Activated CD8-positive, alpha-beta memory T cell treated with anti-CD3 and anti-CD28 coated beads for 1 hour (primary cell): ENCODE measurements at places on chromosomes 5 and 9.
A peak's percentile ranks its signal among the peaks of the same experiment; 100 is the strongest.

GRCh38 chr9:11275158-11275695 lies 662.4 kb upstream of the PTPRD start:
- DNase-seq, result no peak

DNA sequence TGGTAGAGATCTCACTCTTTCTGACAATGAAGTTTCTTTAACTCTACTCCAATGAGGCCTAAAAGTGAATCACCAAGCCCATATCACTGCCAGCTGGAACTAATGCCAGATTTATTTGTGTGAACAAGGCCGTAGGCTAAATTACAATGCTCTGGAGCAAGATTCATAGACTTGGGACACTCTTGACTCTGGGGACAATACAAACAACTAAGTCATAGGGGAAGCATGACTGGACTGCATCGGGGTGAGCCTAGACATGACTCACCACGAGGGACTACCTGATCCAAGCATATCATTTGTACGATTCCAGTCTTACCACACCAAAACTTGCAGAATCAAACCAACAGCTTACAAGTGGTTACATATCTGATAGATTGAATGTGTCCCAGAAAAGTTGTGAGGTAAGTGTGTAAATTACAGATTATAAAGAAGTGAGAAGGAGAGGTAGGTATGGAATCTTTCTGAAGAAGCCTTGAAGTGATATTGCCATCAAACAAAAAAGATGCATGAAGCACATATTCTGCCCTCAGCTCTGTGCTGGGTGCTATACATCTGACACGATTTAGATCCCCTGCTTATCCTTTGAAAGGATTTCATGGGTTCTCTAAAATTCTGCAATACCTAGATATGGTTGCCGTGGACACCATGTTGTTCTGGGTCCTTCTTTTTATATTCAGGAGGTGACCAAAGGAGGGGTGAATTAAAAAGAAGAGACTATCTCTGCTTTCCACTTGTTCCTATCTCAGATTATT lies 199.3 kb upstream of the PDE4D start:
- DNase-seq, result no peak

- no peak for DNase-seq
These were observed 311.0 kb downstream of the AGTPBP1 start for GRCh38 chr9:85430659-85431338.

DNA sequence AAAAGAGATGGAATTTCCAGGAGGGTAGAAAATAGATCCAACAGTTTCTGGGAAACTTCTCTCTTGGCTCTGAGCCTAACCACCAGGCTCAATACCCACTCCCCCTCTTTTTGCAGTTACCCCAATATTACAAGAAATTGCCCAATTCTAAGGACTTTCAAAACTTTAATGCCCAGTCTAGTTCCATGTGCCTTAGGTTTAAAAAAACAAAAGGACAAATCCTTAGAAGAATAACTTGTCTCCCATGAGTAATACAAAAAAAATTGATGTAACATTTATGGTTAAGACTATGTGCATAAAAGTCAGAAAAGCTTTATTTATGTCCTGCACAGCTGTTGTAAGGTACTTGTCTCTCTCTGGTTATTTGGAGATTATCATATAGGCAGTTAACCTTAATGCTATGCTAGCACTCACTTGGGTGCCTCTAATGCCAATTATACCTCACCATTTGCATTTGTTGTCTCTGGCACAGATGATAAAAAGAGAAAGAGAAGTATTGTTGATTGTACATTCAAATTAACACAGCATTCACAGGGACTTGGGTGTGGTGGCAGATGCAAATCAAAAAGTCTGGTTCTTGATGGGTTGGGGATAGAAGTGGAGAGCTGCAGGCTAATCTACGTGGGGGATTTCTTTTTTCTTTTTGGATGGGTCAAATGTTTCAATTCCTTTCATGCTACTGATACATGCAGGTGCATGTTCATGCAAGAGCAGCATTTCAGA lies 159.4 kb downstream of the PIK3R1 start:
- no peak for DNase-seq

GRCh38 chr5:95827892-95828246 lies 5.3 kb upstream of the GLRX start:
- DNase-seq, result no peak

DNA sequence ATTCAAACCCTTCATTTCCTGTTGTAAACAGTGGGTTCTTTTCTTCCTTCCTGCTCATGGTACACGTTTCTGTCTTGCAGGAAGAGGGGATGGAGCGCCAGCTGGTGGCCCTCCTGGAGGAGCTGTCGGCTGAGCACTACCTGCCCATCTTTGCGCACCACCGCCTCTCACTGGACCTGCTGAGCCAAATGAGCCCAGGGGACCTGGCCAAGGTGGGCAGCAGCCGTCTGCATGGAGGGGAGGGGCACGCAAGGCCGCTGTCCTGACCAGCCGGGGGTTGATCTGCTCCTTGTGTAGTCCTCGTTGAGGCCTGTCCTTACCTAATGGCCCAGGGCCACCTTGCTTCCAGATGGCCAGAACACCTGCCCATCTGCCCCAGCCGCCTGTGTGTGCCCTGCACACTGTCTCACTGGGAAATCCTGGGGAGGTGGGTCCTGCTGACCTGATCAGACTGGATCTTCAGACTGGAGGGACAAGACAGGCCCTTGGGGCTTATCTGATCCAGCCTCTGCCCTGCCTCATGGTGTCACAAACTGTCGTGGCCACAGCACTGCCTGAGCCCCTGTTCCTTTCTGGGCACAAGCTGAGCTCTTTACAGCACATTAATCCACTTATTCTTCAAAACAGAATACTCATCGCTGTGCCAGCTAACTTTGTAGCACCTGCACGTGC lies 44.7 kb downstream of the LRSAM1 start:
- DNase-seq, result no peak

DNA sequence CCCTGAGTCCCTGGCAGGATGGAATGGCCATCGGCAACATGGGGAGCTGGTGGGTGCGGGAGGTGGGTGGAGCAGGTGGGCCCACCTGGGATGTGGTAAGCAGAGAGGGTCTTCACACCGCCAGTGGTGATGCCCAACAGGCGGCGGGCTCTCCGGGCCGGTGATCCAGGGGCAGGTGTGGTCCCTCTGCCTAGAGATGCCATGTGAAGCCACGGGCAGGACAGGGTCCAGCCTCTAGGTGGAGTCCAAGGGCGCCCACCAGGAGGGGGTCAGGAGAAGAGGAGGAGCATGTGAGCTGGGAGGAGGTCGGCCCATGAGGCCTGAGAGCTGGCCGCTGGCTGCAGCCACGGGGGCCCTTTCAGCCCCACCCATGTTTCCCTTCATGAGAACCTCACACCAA lies 221.1 kb downstream of the FANCC start:
- no peak for DNase-seq

DNA sequence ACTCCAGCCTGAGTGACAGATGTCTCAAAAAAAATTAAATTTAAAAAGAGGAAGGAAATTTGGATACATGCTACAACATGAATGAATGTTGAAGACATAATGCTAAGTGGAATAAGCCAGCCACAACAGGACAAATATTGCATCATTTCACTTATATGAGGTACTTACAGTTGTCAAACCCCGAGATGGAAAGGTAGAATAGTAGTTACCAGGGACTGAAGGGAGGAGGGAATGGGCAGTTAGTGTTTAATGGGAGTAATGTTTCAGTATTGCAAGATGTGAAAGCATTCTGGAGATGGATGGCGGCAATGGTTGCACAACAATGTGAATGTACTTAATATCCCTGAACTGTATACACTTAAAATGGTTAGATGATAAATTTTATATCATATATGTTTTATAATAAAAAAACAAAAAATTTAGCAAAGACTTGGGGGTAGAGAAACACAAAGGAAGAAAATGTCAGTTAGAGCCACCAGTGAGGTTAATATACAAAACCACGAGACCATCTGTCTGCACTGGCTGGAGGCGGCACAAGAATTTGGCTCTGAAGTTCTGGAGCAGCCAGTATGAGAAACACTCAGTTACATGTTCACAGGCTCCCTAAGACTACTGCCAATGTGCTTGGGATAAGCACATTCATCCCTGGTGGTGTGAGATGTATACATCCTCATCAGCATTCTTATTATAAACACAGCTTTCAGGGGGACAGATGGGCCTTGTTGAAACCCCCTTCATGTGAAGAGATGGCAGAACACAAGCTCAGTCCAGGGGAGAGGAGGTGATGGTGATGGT lies 37.0 kb upstream of the RPS23 start:
- no peak for DNase-seq

DNA sequence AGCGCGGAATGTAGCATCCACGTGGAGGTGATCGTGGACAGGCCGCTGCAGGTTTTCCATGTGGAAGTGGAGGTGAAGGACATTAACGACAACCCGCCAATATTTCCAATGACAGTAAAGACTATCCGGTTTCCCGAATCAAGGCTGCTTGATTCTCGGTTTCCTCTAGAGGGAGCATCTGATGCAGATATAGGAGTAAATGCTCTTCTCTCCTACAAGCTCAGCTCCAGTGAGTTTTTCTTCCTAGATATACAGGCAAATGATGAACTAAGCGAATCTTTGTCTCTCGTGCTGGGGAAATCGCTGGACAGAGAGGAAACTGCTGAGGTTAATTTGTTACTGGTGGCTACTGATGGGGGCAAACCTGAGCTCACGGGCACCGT lies 598 bp downstream of the PCDHA2 start:
- no peak for DNase-seq

DNA sequence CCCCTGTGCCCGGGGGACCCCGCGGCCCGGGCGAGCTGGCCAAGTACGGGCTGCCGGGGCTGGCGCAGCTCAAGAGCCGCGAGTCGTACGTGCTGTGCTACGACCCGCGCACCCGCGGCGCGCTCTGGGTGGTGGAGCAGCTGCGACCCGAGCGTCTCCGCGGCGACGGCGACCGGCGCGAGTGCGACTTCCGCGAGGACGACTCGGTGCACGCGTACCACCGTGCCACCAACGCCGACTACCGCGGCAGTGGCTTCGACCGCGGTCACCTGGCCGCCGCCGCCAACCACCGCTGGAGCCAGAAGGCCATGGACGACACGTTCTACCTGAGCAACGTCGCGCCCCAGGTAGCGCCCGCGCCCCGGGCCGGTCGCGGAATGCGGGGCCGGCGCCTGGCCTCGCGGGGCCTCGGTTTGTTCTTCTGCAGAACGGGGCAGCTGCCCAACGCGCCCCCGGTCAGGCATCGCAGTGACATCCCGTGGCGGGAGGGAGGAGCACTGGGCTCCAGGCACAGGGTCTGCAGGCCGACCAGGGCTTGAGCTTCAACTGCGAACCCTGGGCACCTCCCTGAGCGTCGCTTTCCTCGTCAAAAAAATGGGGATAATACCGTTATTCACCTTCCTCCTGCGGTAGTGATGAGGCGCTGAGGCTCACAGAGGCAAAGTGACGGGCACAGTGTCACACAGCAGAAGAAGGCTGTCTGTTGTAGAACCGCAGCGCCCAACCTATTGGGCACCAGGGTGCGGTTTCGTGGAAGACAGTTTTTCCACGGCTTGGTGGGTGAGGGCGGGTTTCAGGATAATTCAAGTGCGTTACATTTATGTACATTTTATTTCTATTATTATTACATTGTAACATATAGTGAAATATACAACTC lies 777 bp downstream of the ENDOG start:
- DNase-seq, result peak; percentile 30

DNA sequence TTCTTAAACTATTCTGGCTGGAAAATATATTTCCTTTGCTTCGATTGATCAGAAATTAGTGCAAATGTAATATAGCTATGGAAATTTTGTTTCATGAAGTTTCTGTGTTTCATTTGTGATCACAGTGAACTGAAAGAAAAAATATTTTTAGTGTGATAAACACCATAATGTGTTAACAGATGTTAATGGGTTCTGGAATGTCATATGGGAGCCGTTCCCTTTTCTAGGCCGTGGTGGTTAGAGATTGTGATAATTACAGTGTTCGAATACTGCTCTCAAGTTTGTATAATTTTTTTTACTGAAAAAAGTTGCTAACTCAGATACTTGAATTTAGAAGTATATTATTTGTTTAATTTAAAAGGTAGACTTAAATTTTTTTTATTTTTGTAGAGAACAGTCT lies 19.3 kb downstream of the GAPVD1 start:
- DNase-seq, result no peak

- no peak for DNase-seq
These were observed 87.2 kb downstream of the S1PR3 start for GRCh38 chr9:89078421-89078820.

DNA sequence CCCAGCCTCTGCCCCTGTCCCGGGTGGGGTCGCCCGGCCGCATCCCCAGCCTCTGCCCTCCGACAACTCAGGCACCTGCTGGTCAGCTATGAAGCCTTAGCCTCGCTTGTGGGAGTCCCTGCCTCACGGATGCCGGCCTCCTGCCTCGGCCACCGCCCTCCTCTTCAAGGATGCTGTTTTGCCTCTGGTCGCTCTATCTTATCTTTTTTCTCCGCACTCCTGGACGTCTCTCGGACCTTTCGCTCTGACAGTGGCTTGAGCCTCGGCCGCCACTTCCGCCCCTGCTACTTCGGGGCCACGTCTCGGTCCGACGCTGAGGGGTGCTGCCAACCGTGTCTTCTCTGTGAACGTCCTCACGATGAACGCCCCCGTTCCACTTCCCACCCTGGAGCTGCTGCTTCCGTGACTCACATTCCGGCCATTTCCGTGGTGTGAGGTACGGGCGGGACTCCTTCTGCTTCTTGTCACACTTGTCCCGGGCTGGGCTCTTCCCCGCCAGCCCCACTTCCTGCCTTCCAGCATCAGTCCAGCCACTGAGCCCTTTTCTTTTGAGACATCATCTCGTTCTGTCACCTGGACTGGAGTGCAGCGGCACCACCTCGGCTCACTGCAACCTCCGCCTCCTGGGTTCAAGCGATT lies 26.3 kb downstream of the SLC9A3 start:
- no peak for DNase-seq

DNA sequence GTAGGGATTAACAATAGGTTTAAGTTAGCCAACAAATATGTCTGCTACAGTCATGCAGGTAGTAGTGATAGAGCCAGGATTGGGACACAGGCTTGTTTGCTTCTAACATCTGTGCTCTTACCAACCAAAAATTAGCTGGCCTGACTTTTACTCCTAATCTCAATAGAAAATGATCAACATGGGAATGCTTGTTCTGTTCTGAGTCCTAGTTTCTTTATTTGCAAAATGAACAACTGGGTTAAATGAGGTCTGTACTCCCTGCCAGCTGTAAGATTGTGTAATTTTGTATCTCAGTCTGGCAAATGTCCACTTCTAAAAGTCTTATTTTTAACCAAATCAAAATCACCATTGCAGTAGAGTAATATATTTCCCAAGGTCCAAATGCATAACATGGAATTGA lies 216.8 kb downstream of the NMUR2 start:
- no peak for DNase-seq

- no peak for DNase-seq
These were observed 18.9 kb downstream of the TCF7 start for GRCh38 chr5:134133188-134133994.

- no peak for DNase-seq
These were observed 6.4 kb upstream of the MGAT4B start for GRCh38 chr5:179812997-179813607.

DNA sequence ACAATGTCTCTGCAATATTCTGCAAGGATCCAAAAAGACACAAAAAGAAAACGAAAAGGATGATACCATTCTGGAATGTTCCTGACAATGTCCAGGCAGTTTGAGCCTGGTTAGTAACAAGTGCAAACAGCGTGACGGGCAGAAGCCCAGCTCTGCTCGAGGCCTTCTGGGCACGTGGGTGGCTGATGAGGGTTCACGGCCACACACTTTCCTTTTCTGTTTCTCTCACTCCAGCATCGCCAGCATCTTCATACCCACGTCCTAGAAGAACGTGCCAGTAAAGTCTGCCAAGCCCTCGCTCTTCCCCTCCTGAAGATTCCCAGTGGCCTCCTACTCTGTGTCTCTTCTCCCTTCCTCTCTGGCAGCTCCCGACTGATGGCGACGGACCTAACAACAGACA lies 36.7 kb downstream of the COL23A1 start:
- no peak for DNase-seq

- no peak for DNase-seq
These were observed 117.1 kb upstream of the DAB2 start for GRCh38 chr5:39541920-39542319.
